ENCODE measurements at places on chromosomes 3 and 15. TPM values are rescaled to one million over a fixed set of nuclear protein-coding genes. Genes with fewer than 3 reads are reported as not detected.
A peak's percentile ranks its signal among the peaks of the same experiment; 100 is the strongest.

GRCh38 chr15:40238532-40239403 is at the start of gene PAK6:
Gene PAK6, plus strand, starts transcription at chr15:40239063. Its CDS starts 25,723 bp downstream, at chr15:40264786.
- no peaks in the 10 kb centered on the region for H3K36me3 ChIP-seq
- H3K27me3 ChIP-seq = peaks cover 20% of the 10 kb centered on the region

The CLEC3B gene
- not detected for total RNA-seq

- H3K27me3 ChIP-seq = no peaks in the 10 kb centered on the region
- H3K36me3 ChIP-seq = peaks cover 4% of the 10 kb centered on the region
- H3K4me1 ChIP-seq = peaks cover 54% of the 10 kb centered on the region
- peak overlapping the region; percentile 98 for H3K27ac ChIP-seq
- no peak for DNase-seq
- H3K4me3 ChIP-seq = peak overlapping the region; percentile 95
Observed at GRCh38 chr3:128879991-128880390, 571 bp downstream of the ACAD9 start.

The APOD gene
- 1.1 TPM for total RNA-seq

The TYRO3 gene
- total RNA-seq = 74.7 TPM

- no peak overlapping the region for H3K27ac ChIP-seq
- H3K4me3 ChIP-seq = peak overlapping the region; percentile 0
- H3K4me1 ChIP-seq = peaks cover 54% of the 10 kb centered on the region
- no peaks in the 10 kb centered on the region for H3K27me3 ChIP-seq
Observed at GRCh38 chr15:64452988-64453688, 7.2 kb upstream of the ZNF609 start.

The CCDC39 gene
- not detected for total RNA-seq

DNA sequence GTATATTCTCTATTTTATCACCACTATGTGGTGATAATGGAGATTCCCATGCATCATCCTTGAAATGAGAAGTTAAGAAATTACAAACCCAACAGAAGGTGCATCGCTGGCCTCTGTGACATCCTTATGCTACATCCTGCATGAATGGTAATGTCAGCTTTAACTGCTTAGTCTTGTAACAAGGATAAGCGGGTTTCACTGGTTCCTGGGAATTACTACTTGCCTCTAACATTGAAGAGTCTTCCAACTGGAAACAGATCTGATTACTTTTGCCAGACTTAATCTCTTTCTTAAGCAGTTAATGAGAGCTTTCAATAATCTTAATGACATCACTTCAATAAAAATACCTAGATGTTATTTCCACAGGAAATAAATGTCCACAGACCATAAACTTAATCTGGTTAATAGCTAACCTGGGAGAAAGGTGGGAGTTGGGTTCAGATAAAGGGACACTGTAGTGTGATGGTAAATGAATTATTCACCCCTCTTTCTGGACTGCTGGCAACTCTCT is 44.0 kb downstream of the FMN1 start:
- H3K27ac ChIP-seq = peak overlapping the region; percentile 69
- H3K36me3 ChIP-seq = no peaks in the 10 kb centered on the region
- peaks cover 20% of the 10 kb centered on the region for H3K4me1 ChIP-seq
- no peak overlapping the region for H3K4me3 ChIP-seq

- no peak overlapping the region for H3K27ac ChIP-seq
- peaks cover 3% of the 10 kb centered on the region for H3K36me3 ChIP-seq
- H3K4me3 ChIP-seq = no peak overlapping the region
Observed at GRCh38 chr15:100174904-100175275, 166.9 kb downstream of the ADAMTS17 start.

DNA sequence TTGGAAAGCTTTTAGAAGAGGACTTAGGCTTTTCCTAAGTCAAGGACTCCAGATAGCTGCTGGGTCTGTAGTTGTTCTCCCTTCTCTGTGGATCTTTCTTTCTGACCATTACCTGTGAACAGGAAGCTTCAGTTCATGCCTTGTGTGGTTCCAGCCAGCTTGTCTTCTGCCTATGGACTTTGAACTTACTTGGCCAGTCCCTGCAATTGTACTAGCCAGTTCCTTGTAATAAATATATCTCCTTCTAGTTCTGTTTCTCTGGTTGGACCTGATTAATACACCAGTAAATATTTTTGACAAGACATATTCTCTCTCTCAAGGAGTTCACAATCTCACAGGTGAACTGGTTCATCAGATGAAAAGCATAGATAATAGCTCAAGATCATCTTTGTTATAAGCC is 341.3 kb upstream of the DPPA4 start:
- no peaks in the 10 kb centered on the region for H3K27me3 ChIP-seq
- no peaks in the 10 kb centered on the region for H3K4me1 ChIP-seq

The CLDN18 gene
- total RNA-seq = not detected

- no peak overlapping the region for H3K4me3 ChIP-seq
- peaks cover 4% of the 10 kb centered on the region for H3K4me1 ChIP-seq
- no peak for DNase-seq
- no peaks in the 10 kb centered on the region for H3K36me3 ChIP-seq
- H3K27me3 ChIP-seq = no peaks in the 10 kb centered on the region
Observed at GRCh38 chr3:166455744-166456143, 618.5 kb upstream of the BCHE start.

The HHATL gene
- not detected for total RNA-seq

The MESP1 gene
- total RNA-seq = 1.2 TPM

GRCh38 chr3:44954962-44955361 is 21.0 kb downstream of the ZDHHC3 start:
- H3K27me3 ChIP-seq = no peaks in the 10 kb centered on the region
- no peaks in the 10 kb centered on the region for H3K36me3 ChIP-seq
- no peak for DNase-seq

GRCh38 chr3:170889630-170890029 is 18.8 kb downstream of the EIF5A2 start:
- peaks cover under 1% of the 10 kb centered on the region for H3K4me1 ChIP-seq
- peaks cover 5% of the 10 kb centered on the region for H3K36me3 ChIP-seq
- H3K27ac ChIP-seq = no peak overlapping the region
- no peak for DNase-seq
- no peak overlapping the region for H3K4me3 ChIP-seq

The RYR3 gene
- total RNA-seq = 1.5 TPM

DNA sequence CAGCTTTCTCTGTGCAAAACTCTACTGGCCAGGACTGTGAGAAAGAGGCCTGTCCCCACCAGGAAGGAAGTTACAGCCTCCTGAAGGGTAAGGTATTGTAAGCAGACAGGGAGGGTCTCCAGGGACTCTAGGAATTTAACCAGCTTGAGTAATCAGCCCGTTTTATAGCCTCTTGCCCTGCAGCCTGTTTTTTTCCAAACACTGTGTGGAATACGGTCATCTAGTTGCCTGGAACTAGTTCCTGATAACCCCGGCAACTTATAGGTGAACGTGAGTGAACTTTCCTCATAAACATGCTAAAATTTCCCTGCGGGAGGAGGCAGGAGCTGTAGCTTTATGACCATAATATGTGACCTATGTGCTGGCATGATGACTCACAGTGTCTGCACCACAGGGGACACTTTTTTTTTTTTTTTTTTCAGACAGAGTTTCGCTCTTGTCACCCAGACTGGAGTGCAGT is 60.1 kb upstream of the DAZL start:
- H3K4me1 ChIP-seq = peaks cover 7% of the 10 kb centered on the region
- H3K27ac ChIP-seq = no peak overlapping the region
- H3K36me3 ChIP-seq = no peaks in the 10 kb centered on the region
- no peak for DNase-seq

The RFTN1 gene
- total RNA-seq = 1.9 TPM

GRCh38 chr3:48151807-48152427 is 36.3 kb downstream of the CDC25A start:
- H3K36me3 ChIP-seq = no peaks in the 10 kb centered on the region
- H3K4me1 ChIP-seq = peaks cover 9% of the 10 kb centered on the region
- DNase-seq = no peak
- no peak overlapping the region for H3K27ac ChIP-seq

The HGD gene
- 1.2 TPM for total RNA-seq

DNA sequence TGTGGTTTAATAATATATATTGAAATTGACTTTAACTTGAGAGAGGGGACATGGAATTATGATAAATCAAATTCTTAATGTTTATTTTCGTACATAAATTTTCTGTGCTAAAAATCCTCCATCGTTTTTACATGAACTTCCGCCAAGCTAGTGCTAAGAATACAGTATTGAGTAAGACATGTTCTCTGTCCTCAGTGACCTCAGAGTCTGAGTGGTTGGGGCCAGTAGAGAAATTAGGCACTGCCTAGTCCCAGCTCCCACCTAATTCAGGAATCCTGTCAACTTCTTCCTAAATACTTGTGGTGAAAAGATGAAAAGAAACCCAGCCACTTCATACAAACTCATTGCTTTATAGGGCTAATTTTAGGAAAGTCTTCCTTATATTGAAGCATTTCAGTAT is 110.3 kb downstream of the PPP2R3A start:
- H3K27me3 ChIP-seq = no peaks in the 10 kb centered on the region
- DNase-seq = no peak
- no peak overlapping the region for H3K4me3 ChIP-seq
- H3K27ac ChIP-seq = no peak overlapping the region
- no peaks in the 10 kb centered on the region for H3K36me3 ChIP-seq

The GP9 gene
- not detected for total RNA-seq

- H3K36me3 ChIP-seq = peaks cover 33% of the 10 kb centered on the region
- H3K4me1 ChIP-seq = no peaks in the 10 kb centered on the region
Observed at GRCh38 chr3:105759442-105760078, 109.3 kb downstream of the CBLB start.

DNA sequence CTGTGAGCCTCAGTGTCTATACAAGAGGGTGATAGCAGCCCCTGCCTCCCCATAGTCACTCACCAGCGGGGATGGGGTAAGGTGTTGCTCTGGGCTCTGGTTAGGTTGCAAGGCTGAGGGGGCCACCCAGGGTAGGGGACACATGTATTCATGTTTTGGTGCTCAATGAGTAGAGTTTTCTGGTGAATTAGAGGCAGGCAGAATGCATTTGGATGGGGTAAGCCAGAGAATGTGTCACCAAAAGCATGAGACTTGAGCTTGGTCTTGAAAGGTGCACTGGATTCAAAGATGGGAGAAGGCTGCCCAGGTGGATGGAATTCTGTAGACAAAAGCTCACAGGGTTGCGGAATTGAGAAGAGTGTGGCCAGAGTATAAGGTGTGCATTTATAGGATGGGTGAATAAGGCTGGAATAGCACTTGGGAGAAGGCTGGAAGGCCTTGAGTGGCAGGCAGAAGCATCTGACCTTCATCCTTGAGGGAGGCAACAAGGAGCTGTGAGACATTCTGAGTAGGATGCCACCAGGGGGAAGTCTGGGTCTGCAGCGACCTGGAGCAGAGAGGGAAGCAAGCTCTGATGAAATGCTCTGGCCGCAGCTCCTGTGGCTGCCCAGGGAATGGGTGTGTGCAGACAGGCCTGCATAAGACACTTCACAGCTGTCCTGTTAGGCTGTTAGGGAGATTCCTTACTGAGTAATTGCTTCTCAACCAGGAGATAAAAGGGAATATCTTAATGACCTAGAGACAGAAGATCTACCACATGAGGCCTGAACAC is 149.6 kb downstream of the CHDH start:
- peaks cover 3% of the 10 kb centered on the region for H3K27me3 ChIP-seq
- H3K27ac ChIP-seq = no peak overlapping the region

- H3K27me3 ChIP-seq = no peaks in the 10 kb centered on the region
- no peak overlapping the region for H3K4me3 ChIP-seq
- H3K36me3 ChIP-seq = no peaks in the 10 kb centered on the region
- H3K27ac ChIP-seq = no peak overlapping the region
- DNase-seq = no peak
- peaks cover 25% of the 10 kb centered on the region for H3K4me1 ChIP-seq
Observed at GRCh38 chr15:53710906-53711305, 48.6 kb downstream of the WDR72 start.

DNA sequence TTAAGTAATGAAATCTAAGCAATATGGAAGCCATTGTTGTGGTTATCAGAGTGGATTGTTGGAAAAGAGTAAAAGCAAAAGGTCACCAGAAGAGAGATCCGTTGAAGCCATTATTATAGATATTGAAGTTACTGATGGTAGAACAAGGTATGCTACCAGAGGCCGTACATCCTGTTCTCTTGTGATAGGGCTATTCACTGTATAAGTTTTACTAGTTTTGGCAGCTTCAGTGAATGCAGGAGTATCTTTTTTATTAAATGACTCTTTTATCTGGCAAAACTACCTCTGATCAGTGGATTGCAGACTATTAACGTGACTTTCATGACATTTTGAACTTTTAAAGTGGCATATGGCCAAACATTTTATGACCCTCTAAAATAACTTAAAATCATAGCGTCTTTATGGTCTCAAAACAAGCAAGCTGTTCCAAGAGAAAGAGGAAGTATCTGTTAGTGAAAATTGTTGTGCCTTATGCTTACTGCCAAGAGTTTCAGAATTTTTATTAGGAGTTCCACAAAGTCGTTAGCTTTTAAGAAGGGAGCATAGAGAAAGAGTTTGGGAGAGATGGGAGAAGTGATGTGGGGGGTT is 102.9 kb downstream of the LRRC49 start:
- no peaks in the 10 kb centered on the region for H3K27me3 ChIP-seq
- no peak for DNase-seq
- peaks cover 40% of the 10 kb centered on the region for H3K36me3 ChIP-seq
- no peaks in the 10 kb centered on the region for H3K4me1 ChIP-seq
- H3K4me3 ChIP-seq = no peak overlapping the region

The DZIP1L gene
- total RNA-seq = 28.1 TPM

- H3K4me1 ChIP-seq = peaks cover 3% of the 10 kb centered on the region
- DNase-seq = no peak
- no peak overlapping the region for H3K4me3 ChIP-seq
- no peak overlapping the region for H3K27ac ChIP-seq
Observed at GRCh38 chr3:123732447-123732846, 147.6 kb upstream of the HACD2 start.

- H3K36me3 ChIP-seq = peaks cover 17% of the 10 kb centered on the region
- DNase-seq = no peak
- no peak overlapping the region for H3K27ac ChIP-seq
- H3K4me3 ChIP-seq = no peak overlapping the region
- H3K4me1 ChIP-seq = no peaks in the 10 kb centered on the region
Observed at GRCh38 chr3:38124324-38125122, 12.4 kb downstream of the ACAA1 start.

GRCh38 chr3:126442094-126442855 is 33.4 kb downstream of the ZXDC start:
- H3K36me3 ChIP-seq = no peaks in the 10 kb centered on the region
- no peak overlapping the region for H3K27ac ChIP-seq
- DNase-seq = no peak
- H3K27me3 ChIP-seq = no peaks in the 10 kb centered on the region

DNA sequence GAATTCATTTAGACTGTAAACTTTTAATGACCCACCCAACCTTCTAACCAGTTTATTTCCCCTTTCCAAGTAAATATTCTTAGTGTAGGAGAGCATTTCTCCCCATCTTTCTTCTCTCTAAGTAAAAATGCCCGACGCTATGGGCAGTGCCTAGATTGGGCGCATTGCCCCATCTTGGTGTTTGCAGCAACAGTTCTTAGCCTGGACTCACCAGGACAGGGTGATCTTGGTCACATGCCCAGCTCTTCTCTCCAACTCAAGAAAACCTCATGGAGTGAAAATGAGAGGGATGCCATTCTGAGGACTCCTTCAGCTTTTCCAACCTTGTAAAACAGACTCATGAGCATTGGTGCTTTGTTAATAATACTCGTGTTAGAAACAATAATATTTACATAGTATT is 76.7 kb downstream of the GHSR start:
- H3K4me1 ChIP-seq = no peaks in the 10 kb centered on the region
- peaks cover 15% of the 10 kb centered on the region for H3K36me3 ChIP-seq
- no peak overlapping the region for H3K4me3 ChIP-seq
- DNase-seq = no peak
- H3K27me3 ChIP-seq = no peaks in the 10 kb centered on the region

GRCh38 chr15:100073982-100074381 is 267.8 kb downstream of the ADAMTS17 start:
- DNase-seq = no peak
- H3K27me3 ChIP-seq = no peaks in the 10 kb centered on the region
- no peak overlapping the region for H3K4me3 ChIP-seq
- no peaks in the 10 kb centered on the region for H3K4me1 ChIP-seq
